ENCODE measurements at places on chromosomes 1 and 21.
A peak's percentile ranks its signal among the peaks of the same experiment; 100 is the strongest.

- no peak for DNase-seq
Measured at GRCh38 chr21:39141502-39141901, 41.7 kb downstream of the PSMG1 start.

DNA sequence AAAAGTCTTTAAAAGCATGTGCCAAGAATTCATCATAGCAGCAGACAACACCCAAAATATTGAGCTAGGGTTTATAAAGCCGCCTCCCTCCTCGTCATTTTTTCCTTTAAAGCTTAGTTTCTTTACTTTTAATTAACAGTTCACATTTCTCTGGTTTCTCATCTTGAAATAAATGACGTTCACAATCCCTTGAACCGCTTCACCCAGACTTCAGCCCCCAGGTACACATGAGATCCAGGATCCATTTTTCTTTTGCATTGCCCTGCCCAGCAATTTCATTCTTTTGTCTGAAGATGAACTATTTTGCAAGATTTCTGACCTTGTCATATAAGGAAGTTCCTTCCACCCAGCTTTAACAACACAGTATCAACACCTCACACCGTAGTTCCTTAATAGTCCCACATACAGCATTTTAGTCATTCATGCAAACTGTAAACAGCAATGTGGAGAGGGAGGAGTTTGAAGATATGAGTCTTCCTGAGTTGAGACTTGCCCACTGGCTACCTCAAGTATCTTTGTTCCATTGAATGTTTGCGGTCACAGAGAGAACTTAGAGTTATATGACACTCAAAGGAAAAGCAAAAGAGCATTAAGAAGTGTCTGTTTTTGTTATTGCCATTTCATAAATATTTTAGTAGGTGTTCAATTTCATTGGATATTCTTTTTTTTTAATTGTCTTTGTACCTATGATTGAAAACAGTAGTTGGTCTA, 35.3 kb upstream of the CACYBP start:
- DNase-seq: no peak

DNA sequence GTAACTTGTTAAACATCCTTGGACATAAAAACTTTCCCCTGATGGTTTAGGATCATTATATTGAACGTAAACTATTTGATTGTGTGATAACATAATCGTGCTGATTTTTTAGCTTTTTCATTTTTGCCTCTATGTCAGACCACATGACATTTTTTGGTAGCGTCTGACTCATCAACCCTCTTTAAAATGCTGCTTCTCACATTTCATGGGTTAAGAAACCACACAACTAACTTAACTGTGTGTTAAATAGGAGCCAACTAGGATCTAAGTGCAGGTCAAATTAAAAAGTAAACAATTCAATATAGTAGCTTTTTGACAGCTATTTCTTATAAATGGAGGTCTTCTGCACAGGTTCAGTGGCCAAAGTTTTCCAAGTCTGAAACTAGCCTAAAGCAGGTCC, 9.8 kb downstream of the BTG3 start:
- DNase-seq: no peak

DNA sequence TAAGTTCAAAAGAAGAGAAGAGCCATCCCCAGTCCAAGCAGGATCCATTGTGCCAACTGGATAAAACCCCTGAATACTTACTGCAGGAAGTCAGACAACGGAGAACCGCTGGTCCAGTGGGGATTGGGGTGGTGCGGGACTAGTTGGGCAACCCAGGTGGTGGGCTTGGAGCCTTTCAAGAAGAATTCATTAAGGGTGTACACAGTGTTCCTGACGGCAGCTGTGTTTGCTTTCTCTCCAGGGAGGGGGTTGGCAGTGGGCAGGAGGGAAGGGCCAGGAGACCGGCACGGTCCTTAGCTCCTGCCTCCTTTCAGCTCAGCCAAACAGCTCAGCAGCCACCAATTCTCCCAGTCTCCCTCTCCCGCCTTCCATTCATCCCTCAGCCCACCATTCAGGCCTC, 7.1 kb upstream of the CDK18 start:
- no peak for DNase-seq

DNA sequence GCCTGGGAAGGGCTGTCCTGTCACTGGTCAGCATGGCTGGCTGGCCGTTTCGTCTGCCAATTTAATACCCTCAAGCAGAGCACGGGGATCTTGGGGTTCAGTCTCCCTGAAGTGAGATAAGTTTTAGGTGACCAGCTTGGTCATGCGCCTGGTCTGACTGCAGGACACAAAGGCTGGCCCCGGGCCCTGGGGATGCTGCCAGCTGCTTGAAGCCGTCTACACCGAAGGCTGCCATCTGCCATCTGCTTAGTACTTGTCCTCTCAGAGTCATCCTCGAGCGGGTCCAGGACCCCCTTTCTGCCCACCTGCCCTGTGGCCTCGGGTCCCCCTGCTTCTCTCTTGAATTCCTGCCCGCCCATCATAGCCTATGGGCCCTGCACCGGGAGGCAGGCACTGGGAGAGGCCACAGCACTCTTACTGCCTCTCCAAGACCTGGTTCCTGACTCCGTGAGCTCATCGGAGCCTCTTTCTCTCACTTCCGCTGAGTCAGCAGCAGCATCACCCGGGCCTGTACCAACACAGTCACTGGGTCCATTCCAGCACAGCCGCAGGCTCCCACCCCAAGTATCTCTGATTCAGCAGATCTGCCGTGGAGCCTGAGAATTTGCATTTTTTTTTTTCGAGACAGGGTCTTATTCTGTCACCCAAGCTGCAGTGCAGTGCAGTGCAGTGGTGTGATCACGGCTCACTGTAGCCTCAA, 7.0 kb downstream of the FBLIM1 start:
- no peak for DNase-seq

DNA sequence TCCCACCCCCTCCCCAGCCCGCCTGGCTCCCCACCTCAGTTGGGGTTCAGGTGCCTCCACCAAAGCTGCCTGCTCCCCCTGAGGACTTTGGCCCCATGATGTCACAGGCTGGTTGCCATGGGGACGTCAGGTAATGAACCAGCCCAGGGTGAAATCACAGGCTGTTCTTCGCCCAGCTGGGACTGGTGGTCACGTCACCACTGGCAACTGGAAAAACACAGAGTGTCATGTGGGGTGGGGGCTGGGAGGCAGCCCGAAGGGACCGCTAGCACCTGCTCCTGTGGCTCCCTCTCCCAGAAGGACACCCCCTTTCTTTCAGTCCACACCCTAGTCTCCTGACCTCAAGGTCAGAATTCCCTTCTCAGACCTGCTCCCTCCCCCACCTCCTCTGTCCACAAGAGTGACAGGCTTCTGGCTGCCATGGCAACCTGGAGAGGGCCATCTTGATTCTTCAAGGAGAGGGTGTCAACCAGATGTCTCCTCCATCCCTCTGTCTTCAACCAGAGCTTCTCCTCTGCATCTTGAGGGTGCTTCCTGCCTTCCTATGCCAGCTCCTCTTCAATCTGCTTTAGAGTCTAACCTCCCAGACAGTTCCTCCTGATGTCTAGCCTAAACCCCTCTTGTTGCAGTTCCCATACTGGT, 6.2 kb downstream of the FAM131C start:
- DNase-seq: no peak

DNA sequence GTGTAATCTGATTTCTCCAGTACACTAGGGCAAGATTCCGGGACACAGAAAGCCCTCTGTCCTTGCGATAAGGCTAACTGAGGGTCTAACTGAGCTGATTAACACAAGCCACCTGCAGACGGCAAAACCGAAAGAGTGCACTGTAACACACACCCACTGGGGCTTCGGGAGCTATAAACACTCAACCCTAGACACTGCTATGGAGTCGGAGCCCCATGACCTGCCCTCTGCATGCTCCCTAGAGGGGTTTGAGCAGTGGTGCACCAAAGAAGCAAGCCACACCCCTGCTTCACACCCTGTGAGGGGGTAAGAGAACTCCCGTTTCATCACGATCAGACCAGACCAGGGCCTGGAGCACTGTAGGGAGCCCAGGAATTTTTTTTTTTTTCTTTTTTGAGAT, 72.4 kb downstream of the DMRTA2 start:
- no peak for DNase-seq

GRCh38 chr1:39408641-39409054, 82.8 kb upstream of the BMP8A start:
- peak; percentile 86 for DNase-seq

GRCh38 chr1:197469620-197470210, 201.7 kb downstream of the CRB1 start:
- no peak for DNase-seq

- no peak for DNase-seq
Measured at GRCh38 chr1:213138391-213138790, 87.3 kb downstream of the RPS6KC1 start.

DNA sequence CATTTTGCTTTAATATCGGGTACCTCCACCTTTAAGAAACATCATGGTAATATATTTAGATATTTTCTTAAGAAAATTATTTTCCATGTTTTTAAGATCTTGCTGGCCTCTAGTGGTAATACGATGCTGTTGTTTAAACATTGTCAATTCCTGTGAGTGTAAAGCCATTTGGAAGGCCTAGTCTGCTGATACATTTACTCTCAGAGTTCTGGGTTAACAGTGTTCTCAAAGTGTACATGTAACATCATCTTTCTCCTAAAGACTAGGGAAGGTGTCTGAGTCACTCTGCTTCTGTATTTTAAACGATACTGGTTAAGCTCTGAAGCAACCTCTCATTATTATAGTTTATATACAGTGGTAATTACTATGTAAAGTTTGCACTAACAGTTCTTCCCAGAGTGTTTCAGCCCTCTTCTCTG, 189.1 kb downstream of the RASAL2 start:
- no peak for DNase-seq

DNA sequence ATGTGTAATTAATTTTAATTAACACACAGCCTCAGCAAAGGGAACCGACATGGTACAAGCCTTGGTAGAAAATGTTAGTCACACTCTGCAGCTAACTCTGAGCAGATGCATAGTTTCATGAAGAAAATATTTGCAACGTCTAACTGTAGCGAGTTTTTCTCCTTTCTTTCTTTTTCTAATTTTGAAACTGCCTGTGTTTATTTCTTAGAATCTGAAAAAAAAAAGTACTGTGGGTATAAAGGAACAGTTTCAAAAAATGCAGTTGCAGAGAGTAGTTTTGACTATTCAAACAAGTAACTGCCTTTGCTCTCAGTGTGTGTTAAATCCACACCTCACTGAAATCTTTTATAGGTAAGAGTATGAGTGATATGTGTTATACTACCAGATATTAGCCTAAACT, 149.9 kb upstream of the C1orf105 start:
- DNase-seq: no peak

GRCh38 chr1:204067935-204068334, 5.0 kb upstream of the SOX13 start:
- DNase-seq: no peak

GRCh38 chr1:55078470-55078869, 39.1 kb downstream of the PCSK9 start:
- DNase-seq: no peak

DNA sequence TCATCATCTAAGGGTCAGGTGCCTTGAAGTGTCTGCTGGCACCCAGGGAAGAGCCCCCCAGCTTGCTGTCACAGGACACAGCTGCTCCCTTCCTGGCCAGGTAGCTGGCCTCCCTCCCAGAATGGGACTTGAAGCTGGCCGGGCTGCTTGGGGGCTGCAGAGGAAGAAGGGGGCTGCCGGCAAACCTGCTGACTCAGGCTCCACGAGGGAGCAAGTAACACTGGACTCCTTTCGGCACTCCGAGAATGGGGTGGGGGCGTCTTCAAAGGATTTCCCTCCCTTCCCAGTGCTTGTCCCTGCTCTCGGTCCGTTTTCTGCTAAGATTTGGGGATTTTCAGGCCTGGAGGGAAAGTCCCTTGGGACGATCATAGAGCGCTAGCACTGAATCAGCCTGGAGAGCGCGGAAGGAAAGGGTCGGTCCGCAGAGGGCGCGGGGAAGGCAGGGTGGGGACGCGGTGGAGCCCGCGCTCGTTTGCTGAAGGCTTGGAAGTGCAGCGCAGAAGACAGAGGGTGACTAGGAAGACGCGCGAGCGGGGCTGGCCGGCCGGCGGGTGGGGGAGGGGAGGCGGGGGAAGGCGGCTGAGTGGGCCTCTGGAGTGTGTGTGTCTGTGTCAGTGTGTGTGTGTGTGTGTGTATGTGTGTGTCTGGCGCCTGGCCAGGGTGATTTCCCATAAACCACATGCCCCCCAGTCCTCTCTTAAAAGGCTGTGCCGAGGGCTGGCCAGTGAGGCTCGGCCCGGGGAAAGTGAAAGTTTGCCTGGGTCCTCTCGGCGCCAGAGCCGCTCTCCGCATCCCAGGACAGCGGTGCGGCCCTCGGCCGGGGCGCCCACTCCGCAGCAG, at the start of gene CSF1:
Gene CSF1 (plus strand): TSS at position 727 of the 840 bp plus-strand sequence. CDS start 175 bp downstream, outside the sequence.
- peak; percentile 48 for DNase-seq

GRCh38 chr1:9425859-9426258, 113.4 kb upstream of the SLC25A33 start:
- DNase-seq: no peak

DNA sequence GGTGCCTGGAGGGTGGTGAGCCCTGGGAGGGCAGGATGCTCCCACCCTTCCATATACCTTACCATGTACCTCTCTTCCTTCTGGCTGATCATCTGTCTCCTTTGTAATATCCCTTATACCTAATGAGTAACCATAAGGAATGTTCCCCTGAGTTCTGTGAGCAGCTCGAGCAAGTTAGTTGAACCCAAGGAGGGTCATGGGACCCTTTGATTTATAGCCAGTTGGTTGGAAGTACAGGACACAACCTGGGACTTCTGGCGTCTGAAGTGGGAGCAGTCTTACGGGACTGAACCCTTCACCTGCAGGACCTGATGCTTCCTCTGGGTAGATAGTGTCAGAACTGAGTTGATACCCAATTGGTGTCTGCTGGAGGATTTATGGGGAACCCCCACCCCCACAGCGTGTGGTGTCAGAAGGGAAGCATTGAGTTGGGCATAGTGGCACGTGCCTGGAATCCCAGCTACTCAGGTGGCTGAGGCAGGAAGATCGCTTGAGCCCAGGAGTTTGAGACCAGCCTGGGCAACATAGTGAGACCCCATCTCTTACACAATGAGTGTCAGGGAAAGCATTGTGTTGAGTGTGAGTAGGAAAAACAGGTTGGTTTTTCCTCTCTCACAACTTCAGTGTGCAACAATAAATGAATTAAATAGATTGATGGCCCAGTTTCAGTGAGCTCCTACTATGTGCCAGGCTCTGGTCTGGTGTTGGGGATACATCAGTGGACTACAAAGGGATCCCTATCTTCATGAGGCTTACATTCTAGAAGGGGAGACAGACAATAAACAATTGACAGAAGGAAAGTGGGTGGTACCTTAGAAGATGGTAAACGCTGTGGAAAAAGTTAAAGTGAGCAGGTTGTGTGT, 16.0 kb downstream of the DNAJC16 start:
- no peak for DNase-seq

Data from stimulated activated CD4-positive, alpha-beta T cell treated with anti-CD3 and anti-CD28 coated beads, TNF-alpha, amount 100 ng/mL, for 24 hours (primary cell).